ENCODE measurements at places on chromosomes 4 and X.

- no peak for DNase-seq
These were observed 31.5 kb downstream of the NALF2 start for GRCh38 chrX:69535661-69536060.

GRCh38 chrX:95071621-95072020 lies 1397.6 kb downstream of the FAM133A start:
- no peak for DNase-seq

DNA sequence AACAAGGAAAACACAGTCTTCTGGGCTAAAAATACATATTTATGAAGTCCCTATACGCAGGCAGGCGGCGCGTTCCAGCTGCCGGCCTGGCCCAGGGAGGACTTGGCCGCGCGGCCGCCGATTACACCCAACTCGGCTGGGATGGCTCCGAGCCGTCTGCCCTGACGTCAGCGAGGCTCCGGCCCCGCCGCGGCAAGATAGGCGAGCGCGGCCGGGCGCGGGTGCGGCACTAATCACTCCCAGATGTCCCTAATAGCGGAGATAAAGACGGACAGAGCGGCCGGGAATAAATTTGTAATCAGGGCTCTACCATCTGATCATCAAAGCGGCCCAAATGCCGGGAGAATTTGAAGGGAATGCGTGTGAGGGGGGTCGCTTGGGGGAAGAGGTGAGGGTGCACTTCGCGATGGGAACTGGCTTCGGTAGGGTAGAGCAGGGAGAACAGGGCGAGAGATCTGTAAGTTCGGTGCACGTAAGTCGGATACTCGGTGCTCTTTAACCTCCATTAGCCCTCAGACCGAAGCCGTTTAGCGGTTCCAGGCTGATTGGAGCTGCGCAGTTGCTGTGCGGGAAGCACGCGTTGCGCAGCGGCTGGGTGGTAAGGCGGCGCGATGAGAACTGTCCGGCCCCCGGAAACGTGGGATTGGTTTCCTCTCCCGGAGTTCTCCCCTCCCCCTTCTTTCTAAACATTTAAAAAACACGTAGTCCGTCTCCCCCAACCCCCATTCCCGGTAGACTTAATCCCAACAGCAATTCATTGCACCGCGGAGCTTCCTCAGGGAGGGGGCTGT lies 7.7 kb downstream of the HAND2 start:
- no peak for DNase-seq

DNA sequence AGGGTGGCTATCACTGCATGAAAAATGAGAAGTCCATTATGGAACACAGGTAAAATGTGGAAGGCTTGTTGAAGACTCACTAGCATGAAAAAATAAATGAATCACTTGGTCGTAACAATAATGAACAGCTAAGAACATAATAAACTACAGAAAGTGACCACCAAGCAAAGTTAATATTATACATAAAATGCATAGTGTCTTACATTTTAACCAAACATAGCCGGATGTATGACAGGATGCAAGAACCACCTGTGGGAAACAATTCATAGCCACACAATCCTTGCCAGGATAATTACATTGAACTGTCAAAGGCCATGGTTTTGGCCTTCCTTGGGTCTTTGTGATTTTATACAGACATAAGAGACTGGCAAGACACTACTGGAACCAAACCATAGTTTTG lies 81.9 kb upstream of the ATXN3L start:
- DNase-seq = no peak

DNA sequence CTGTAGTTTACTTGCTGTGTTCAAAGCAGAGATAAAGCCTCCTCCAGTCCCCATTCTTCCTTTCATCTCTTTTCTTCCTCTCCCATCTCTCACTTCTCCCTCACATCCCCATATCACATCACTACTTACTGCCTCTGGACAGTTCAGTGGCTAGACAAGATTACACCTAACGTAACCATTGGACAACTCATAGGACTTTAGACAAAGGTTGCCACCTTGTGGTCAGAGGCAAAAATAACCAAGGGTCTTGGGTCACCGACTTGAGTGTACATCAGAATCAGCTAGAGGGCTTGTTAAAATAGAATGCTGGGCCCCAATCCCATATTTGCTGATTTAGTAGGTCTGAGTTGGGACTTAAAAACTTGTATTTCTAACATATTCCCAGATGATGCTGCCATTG lies 109.3 kb upstream of the DGKK start:
- peak; percentile 3 for DNase-seq

DNA sequence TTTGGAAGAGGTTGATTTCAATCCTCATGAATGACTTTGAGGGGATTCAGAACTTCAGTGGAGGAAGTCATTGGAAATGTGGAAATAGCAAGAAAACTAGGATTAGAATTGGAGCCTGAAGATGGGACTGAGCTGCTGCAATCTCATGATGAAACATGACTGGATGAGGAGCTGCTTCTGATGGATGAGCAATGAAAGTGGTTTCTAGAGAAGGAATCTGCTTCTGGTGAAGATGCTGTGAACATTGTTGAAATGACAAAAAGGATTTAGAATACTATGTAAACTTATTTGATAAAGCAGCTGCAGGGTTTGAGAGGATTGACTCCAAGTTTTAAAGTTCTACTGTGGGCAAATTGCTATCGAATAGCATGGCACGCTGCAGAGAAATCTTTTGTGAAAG lies 27.1 kb downstream of the EVC start:
- DNase-seq = no peak

GRCh38 chr4:102139132-102139573 lies 206.1 kb downstream of the SLC39A8 start:
- DNase-seq = no peak

- no peak for DNase-seq
These were observed 8.7 kb downstream of the RHOH start for GRCh38 chr4:40205259-40206198.

GRCh38 chrX:72081605-72082320 lies 50.0 kb downstream of the RTL5 start:
- DNase-seq = no peak

DNA sequence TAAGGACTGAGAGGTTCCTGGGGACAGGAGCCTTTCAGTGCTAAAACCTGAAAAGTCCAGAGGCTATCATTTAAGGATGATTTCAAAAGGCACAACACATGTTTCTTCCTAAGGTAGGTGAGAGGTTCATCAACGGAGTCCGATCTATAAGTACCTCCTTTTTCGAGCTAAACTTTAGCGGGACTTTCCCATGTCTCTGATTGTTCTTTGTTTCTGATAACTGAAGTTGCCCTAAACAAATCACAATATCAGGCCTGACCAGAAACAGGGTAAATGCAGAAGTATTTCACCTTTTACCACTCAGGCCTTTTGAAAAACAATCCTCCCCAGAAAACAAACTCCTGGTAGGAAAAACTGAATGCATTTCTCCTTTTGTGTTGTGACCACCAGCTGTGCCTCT lies 17.6 kb downstream of the PIR start:
- no peak for DNase-seq

- no peak for DNase-seq
These were observed 3.0 kb downstream of the MID1 start for GRCh38 chrX:10617186-10617998.

DNA sequence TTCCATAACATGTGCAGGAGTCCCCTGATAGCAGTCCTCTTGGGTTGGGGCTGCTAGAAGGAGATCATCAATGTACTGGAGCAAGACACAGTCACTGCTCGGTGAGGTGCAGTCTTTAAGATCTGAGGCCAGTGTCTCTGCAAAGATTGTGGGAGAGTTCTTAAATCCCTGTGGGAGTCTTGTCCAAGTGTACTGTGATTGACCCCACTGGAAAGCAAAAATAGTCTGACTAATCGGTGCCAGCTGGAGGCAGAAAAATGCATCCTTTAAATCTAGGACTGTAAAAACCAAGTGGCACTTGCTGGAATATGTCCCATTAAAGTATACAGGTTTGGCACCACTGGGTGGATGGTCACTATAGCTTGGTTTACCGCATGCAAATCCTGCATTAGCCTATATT lies 31.1 kb downstream of the SULT1E1 start:
- DNase-seq = no peak

DNA sequence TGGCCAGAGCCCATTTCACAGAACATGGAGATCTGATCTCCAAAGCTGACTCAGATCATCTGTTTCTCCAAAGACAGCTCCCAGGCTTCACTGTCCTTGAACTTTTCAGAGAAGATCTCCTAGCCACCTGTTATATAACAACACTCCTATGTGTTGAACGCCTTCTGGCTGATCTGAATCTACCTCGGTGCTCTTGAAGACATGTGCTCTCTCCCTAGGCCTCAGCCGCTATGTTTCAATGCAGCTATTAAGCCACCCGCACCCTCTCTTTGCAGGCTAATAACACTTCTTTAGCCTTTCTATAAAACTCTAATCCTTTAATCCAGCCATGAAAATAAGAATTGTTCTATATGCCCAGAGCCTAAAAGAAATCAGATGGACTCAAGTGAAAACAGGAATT lies 34.9 kb downstream of the SEL1L3 start:
- no peak for DNase-seq

- no peak for DNase-seq
These were observed 170.6 kb downstream of the KDR start for GRCh38 chr4:54954656-54955388.

- DNase-seq = no peak
These were observed 45.7 kb downstream of the MID1 start for GRCh38 chrX:10574663-10575062.

DNA sequence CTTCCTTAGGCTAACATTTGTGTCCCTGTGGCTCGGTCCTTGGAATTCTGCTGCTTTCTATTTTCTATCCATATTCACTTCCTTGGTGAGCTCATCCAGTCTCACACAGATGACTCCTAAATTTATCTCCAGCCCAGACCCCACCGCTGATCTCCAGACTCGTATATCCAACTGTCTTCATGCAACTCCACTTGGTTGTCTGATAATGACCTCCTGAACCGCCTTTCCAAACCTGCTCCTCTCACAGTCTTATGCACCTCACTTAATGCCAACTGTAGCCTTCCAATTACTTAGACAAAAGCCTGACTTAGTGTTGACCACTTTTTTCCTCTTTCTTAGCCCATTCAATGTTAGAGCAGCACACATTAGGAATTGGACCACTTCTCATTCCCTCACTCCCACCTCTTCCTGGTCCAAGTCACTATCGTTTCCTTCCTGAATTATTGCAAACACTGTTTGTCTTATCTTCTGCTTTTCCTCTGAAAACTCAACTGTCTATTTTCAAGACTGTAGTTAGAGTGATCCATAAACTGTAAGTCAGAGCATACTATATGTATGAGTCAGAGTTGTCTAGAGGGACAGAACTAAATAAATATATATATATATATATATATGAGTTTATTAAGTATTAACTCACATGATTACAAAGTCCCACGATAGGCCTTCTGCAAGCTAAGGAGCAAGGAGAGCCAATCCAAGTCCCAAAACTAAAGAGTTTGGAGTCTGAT lies 292.5 kb downstream of the UNC5C start:
- DNase-seq = no peak

DNA sequence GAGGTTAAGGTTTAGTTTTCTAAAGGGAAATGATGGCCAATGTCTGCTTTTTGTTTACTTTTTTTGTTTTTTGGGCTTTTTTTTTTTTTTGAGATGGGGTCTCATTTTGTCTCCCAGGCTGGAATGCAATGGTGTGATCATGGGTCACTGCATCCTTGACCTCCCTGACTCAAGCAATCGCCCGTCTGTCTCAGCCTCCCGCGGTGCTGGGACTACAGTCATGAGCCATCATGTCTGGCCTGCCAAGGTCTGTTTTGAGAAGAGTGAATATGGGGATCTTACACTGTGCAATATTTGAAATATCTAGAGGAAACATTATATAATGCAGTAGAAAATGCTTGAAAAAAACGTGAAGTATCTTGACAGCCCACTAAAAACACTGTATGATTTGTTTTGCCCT lies 162.5 kb downstream of the GASK1B start:
- DNase-seq = no peak

DNA sequence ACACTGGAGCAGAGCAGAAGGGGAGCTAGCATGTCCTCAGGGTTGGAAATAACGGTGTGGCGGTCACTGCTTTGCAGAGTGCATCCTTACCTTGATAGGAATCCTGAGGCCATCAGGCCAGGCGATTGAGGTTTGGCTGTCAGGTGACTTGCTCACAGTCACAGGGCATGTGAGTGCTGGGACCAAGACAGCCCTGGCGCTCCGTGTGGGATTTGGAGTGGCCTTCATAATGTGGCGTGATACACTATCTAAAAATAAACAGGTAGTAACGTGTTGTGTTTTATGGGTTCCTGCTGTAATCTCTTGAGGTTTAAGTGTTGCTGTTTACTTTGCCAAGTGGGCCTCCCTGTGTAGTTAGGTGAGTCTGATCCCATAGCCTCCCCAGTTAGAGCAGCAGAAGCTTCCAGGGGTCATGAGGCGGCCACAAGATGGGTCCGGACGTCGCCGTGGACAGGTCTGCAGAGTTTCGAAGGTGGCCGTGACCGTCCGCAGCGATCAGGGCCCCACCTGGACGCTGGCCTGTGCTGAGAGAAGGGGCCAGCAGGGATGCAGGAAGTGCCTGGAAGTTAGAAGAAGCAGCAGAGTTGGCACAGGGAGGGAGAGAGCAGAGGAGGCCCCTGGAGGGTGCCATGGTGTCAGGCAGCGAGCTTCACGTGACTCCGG lies 27.7 kb downstream of the RGS12 start:
- no peak for DNase-seq

GRCh38 chr4:57168982-57169381 lies 58.8 kb upstream of the IGFBP7 start:
- no peak for DNase-seq

- no peak for DNase-seq
These were observed 132.0 kb downstream of the CPZ start for GRCh38 chr4:8724436-8725070.

GRCh38 chrX:71859637-71860036 lies 51.0 kb upstream of the NHSL2 start:
- peak; percentile 25 for DNase-seq

DNA sequence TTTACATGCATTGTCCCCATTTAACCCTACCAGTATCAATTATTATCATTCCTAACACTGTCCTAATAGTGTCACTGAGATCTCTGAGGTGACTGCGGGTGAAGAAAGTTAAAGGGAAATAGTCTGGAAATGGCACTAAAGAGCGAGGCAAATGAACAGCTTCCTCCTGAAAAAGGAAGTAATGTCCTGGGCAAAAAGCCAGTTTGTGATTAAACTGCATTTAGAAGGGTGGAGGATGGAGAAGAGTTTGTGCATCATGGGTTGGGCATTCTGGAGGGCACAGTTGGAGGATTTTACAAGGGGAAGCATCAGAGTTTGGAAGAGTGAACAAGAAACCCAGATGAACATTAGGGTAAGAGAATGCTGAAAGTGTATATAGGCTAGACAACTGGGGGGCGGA lies 60.5 kb upstream of the SLC25A4 start:
- DNase-seq = no peak

GRCh38 chrX:72330131-72330530 lies 24.4 kb upstream of the CITED1 start:
- no peak for DNase-seq

DNA sequence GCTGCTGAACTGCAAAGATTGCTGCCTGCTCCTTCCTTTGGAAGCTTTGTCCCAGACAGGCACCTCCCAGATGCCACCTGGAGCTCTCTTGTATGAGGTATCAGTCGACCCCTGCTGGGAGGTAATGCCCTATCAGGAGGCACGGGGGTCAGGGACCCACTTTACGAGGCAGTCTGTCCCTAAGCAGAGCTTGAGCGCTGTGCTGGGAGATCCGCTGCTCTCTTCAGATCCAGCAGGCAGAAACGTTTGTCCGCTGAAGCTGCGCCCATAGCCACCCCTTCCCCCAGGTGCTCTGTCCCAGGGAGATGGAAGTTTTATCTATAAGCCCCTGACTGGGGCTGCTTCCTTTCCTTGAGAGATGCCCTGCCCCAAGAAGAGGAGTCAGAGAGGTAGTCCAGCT lies 197.5 kb downstream of the NAF1 start:
- no peak for DNase-seq

- peak; percentile 24 for DNase-seq
These were observed at the start of gene FGF5 for GRCh38 chr4:80266253-80266901. Gene FGF5, plus strand, starts transcription at chr4:80266664. Its CDS starts 161 bp downstream, at chr4:80266825.

GRCh38 chr4:181272422-181272821 lies 970.8 kb upstream of the TENM3 start:
- no peak for DNase-seq
